ENCODE measurements at places on chromosomes 4 and X. TPM values are rescaled to one million over a fixed set of nuclear protein-coding genes. Genes with fewer than 3 reads are reported as not detected.

GPR34 gene
- polyA plus RNA-seq = 7.0 TPM

ABCE1 gene
- polyA plus RNA-seq = 61.3 TPM

RPL36A gene
- polyA plus RNA-seq = 1,679 TPM

DNA sequence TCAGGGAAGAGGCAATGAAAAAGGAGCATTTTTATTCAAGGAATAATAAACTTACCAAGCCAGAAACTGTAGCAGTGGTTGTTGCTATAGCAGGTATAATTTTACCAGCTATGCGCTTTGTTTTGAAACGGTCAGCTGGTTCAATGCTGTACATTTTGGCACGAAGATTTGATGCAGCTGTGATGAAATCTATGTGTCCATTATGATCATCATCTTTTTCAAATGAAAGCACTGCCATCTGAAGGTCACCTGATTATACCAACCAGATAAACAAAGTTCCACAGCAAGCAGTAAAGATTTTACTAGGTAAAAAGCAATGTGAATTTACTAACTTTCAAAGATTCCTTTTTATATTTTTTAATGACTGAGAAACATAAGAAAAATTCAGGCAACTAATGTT is 66.4 kb downstream of the STAP1 start:
- peak; percentile 10 for DNase-seq

DNA sequence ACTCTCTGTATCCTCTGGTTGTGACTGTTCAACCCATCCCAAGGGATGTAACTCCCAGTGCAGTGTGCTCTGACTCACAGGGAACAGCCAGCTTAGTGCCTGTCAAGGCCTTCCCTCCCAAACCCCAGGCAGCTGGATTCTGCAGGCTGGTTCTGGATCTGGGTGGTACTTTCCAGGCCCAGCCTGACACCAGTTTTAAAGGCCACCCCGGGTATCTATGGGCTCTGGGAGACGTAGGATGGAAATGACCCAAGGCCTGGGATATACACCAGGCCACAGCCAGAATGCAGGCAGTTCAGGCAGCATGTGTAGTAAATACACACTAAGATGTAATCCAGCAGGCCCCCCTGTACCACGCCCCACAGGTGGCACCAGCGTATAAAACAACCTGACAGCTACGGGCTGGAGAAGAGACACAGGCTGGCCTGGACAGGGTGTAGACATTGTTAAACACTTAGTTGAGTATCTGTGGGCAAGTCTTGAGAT is 64.2 kb downstream of the SPINK2 start:
- DNase-seq = no peak

DNA sequence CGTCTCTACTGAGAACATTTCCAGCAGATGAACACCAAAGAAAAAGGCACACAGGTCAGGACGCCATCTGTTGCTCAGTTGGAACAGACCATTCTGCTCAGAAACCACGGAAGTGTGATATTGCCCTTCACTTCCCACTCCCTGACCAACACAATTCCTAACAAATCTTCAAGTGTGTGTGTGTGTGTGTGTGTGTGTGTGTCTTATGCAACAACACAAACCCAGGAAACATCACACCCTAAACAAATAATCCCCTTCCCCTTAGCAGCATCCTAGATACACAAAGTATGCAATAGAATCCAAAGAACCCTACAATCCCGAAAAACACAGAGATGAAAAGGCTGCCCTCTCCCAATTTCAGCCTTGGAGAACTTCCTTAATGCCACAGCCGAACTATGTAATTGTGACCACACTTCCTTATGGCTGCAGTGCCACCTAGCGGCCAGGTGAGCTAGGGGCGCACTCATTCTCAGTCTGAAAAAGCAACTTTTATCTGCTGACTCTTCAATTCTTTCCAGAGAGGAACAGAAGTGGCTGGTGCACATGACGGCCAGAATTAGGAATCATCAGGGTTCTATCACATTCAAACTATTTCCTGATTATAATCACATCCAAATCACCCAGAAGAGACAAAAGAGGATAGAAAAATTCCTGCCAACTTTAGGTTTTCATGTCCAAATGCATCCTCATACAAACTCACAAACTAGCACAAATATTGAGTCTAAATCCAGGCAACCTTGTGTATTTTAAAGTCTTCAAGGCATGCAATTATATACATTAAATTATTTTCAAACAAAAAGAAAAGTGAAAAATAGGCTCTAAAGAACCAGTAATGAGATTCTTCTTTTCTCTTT is 164.9 kb downstream of the DHX15 start:
- DNase-seq = peak; percentile 83

- no peak for DNase-seq
These were observed 89.4 kb downstream of the EFNB1 start for GRCh38 chrX:68918202-68918601.

DNA sequence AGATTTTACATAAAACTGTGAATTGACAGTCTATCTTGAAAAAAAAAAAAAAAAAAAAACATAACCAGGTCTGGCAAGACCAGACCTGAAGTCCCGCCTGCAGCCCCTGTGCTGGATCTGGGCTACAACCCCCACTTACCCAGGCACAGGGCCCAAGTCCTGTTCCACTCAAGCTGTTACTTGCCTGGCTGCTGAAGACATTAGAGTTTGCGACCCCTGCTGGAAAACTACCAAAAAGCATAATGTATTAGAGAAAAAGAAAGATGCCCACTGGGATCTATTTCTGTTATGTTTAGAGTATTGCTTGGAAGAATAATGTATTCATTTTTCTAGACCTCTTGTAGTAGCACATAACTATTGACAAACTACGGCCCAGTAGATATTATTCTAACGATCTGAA is 4.7 kb downstream of the HS3ST1 start:
- peak; percentile 69 for DNase-seq

DNA sequence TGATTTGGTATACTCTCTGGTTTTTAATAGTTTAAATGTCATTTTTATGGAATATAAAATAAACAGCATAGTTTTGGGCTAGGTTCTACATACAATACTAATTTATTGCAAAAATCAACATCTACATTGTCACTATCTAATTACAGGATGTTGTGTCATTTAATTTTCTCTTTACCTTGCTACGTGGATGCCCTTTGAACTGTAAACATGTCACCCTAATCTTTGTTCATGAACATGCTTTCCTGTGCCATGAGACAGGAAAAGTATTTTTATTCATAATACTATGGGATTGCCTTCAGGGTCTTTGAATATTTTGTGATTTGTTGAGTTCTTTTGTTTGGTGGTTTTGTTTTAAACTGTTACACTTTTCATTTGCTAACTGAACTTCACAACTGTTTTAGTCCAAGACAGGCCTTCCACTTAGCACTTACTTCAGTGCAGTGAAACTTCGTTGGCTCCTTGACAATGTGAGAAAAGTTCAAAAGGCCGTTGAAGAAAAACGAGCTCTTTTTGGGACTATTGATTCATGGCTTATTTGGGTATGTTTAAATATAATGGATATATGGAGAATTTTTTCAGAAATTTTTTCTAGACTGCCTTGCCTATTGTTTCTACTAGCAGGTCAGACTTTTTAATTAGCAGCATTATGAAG is 40.9 kb downstream of the GK start:
- DNase-seq = no peak

LUZP4 gene
- not detected for polyA plus RNA-seq

HSFX1 gene
- 2.1 TPM for polyA plus RNA-seq

TMPRSS11E gene
- polyA plus RNA-seq = not detected

USP17L15 gene
- polyA plus RNA-seq = not detected
